Left lung (tissue), 14 donors: ENCODE measurements at places on chromosomes 16 and 17. TPM values are rescaled to one million over a fixed set of nuclear protein-coding genes. Genes with fewer than 3 reads are reported as not detected.
A peak's percentile ranks its signal among the peaks of the same experiment; 100 is the strongest.

Gene MON1B
- polyA plus RNA-seq, result 23.0 TPM

Gene KRT16
- polyA plus RNA-seq, result not detected

DNA sequence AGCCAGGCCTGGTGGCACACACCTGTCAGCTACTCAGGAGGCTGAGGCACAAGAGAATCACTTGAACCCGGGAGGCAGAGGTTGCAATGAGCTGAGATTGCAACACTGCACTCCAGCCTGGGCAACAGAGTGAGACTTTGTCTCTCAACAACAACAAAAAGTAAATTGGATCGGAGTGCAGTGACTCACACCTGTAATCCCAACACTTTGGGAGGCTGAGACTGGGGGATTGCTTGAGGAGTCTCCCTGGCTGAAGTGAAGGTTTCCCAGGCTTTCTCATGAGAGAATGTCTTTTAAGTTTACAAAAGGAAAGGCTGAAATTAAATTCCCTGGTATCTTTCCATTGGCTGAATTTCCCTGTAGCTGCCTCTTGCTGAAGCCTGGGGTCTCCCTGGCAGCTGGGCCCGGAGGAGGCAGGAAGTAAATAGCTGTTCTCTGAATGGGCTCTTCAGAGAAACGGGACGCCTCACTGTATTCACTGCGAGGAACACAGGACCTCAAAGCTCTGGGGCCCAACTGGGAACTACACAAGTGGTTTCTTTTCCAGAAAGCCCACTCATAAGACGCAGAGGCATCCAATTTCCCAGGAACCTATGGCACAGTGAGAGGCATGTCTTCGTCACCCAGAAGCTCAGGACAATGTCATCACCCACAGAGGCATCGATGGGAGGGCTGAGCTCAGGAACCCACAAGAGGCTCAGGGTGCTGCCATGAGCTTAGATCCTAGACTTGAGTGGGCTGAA is 77.4 kb upstream of the SMURF2 start:
- DNase-seq, result no peak

- DNase-seq, result no peak
These were observed 48.1 kb upstream of the SIAH1 start for GRCh38 chr16:48433116-48433849.

- no peak for DNase-seq
These were observed 860.4 kb upstream of the SOX9 start for GRCh38 chr17:71260366-71260940.

- no peak for DNase-seq
These were observed 12.9 kb downstream of the ENPP7 start for GRCh38 chr17:79743614-79744013.

DNA sequence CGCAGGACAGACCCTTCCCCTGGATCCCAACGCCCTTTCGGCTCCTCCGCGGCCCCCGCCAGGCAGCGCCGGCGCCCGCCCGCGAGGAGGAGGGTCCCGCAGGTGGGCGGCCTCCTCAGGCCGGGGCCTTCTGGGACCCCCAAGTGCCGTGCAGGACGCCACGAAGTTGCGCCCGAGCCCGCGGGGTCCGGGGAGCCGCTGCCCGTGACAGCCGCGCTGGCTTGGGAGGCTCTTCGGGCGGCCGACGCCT is 504 bp downstream of the ERN1 start:
- DNase-seq, result no peak

DNA sequence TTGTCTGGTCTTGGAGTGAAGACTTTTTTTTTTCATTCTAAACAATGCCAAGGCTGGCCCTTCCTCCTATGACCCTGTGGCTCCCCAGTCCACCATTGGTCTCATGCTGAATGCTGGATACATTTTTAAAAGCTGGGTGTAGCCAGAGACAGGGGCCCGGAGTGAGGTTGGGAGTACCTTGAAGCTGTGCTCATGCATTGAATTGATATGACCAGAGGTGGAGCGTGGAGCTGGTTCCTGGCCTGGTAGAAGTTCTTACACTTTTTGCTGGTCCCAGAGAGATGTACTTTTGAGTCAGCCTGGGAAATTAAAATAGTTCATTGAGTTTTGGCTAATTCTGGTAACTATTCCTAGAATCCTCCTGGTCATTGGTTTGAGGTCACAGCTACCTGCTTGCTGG is 83.6 kb downstream of the CMIP start:
- no peak for DNase-seq

- DNase-seq, result no peak
These were observed 14.5 kb downstream of the IL34 start for GRCh38 chr16:70660672-70661350.

DNA sequence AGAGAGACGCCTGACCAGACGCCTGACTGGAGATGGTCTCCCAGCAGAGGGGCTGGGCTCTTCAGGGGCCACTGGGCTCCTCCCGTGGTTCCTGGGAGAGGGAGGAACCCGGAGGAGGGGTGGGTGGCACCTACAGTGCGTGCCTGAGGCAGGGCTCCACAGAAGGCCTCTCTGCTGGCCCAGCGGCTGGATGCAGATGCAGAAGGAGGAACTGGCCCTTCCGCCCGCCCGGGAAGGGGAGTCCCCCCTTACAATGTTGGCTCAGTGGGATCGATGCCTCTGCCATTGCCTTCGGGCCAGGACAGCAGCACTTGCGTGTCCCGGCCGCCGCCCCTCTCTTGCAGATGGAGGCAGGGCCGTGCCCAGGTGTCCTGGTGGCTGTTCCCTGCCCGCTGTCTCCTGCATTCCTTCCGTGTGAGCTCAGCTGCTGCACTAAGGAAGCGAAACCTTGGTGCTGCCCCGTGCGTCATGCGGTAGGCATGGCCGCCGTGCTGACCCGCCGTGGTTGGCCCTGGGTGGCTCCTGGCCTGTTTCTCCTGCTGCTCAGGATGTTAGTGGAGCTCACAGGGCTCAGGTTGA is 15.1 kb downstream of the BAIAP2 start:
- peak; percentile 77 for DNase-seq

DNA sequence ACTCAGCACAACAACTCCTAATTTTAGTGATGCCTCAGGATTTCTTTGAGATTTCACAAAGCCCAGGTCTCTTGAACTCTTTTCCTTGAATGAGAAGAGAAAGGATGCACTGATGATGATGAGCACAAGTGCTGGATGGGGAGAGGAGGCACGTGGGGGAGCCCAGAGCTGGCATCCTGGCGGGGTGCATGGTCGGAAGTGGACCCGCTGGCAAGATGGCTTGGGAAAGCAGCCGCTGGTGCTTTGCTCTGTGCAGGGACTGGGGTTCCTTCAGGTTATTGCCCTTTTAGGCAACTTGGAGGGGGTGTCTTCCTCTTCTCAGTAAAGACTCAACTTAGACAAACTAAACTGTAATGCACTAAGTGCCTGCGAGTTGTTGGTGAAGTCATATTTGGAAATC is 22.3 kb downstream of the CALB2 start:
- DNase-seq, result no peak

GRCh38 chr17:72063262-72063661 is 57.6 kb upstream of the SOX9 start:
- no peak for DNase-seq

DNA sequence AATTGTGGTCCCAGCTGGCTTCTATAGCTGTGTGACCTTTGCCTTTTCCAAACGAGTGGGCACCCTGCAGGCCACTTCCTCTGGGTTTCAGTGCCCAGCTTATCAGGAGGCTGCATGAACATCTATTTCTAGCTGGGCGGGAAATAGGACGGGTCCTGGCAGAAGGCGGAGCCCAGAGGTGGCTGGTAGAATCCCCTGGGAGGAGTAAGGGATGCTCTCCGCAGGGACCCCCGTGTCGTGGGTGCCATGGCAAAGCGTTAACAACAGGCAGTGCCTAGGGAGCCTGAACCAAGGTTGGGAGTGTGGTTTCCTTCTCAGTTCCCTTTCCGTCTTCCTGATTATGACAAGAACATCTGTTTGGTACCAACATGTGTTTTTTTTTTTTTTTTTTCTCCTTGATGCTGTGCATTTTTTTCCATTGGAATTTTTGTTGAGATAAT is 58.2 kb downstream of the PLCG2 start:
- no peak for DNase-seq

DNA sequence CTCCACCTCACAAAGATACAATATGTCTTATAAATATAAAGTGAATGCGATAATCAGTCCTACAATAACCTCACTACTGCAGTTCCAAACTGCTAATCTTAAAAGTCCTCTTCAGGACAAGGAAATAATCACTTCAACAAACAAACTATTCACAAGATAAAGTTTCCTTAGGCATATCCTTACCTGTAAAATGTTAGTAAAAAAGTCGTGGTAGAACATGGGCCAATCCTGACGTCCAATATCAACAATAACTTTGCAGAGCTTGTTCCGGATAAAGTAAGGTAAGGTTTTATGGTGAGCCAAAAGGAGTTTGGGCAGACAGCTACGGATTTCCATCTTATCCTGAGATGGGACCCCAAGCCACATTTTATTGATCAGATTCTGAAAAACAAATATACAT is 36.0 kb downstream of the XPO6 start:
- DNase-seq, result no peak

GRCh38 chr17:6603744-6604325 is 36.7 kb downstream of the KIAA0753 start:
- DNase-seq, result peak; percentile 40

- DNase-seq, result no peak
These were observed 21.4 kb downstream of the CCDC102A start for GRCh38 chr16:57514791-57515600.

DNA sequence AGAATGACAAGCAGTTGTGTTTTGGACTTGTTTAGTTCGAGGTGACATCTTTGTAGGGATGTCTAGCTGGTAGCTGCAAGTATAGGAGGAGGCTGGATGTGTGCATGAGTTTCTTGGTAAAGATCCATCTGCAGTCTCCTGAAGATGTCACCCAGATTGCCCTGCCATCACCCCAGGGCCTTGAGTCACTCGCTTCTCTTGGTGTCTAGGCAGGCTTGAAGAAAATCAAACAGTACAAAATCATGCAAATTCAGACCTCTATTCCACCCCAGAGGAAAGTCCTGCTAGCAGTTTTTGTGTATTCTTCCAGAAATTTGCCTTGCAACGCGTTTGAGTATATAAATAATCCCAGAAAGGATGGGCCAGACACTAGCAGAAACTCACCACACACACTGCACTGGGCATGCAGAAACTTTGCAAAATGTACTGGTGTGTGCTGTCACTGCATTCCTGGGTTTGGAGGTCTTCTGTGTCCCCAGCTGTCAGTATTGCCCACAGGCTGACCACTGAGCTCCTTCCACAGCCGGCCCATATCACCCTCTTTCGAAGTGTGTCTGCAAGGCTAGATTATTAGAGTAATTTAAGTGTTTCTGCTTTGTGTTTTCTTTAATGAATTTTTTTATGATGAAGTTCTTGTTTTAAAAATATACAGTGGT is 51.5 kb downstream of the TENT4B start:
- no peak for DNase-seq

DNA sequence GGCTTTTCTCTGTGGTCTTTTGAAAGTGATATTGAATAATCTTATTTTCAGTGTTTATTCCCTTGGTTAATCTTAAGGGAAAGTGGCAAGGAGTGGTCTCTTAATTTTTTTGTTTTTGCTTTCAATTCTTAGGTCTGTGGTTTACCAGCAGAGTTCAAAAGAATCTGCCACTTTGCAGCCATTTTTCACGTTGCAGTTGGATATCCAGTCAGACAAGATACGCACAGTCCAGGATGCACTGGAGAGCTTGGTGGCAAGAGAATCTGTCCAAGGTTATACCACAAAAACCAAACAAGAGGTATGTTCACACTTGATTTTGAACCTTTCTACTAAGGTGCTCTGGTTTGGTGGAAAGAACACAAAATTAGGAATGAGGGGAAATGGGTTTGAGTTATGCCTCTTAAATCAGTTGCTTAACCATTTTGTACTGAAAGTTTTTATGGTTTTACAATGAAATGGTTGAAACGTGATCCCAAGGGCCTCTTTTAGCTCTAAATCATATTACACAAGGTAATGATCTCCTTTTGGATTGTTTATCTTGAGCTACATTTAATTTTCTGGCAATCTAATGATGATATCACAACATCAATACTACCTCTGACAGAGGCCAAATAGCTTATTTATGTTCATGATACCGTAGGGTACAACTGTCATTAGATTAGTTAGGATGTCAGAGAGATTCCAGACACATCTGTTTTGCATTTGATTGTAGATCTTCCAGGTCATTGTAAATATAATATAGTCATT is 51.6 kb upstream of the CRISPLD2 start:
- DNase-seq, result no peak

GRCh38 chr17:56393156-56393555 is 200.3 kb upstream of the NOG start:
- no peak for DNase-seq

DNA sequence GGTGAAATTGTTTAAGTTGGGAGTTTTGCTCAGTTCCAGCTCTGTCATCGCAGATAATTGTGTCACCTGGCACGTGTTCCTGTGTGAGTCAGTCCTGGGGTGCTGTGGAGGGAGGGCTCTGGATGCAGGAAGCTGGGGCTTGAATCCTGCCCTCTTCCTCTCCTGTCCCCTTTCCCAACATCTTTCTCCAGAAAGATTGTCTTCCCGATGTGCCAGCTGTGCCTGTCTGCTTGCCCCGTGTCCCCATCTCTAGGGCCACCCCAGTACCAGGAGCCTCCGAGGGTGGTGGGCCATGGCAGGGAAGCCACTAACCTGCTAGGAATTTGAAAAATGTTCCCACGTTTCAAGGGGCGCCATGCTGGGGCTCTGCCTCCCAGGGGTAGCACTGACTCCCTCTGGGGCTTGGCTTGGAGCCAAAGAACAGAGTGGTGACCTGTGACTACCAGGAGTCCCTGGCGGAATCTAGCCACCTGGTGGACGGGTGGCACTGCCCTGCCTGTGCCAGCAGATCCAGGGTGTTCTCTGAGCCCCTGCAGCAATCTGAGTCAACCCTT is 198.1 kb downstream of the ENGASE start:
- DNase-seq, result no peak

DNA sequence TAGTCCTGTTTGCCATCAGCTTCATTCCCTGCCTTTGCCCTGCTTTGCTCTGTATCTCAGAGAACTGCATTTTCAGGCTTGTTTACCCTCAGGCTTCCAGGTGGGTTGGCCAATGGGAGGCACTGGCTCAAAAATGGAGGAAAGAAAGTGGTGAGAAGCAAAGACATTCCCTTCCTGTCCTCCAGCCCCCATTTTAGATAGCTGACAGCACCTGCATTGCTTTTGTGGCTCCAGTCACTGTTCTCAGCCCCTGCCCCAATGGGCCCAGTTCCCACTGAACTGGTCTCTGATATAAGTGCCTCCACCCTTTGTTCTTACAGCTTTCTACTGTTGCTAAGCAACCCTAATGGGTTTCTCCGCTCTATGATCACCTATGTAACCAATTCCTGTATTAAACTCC is 19.4 kb upstream of the SDK2 start:
- no peak for DNase-seq

- DNase-seq, result peak; percentile 46
These were observed 111.7 kb downstream of the MAP2K6 start for GRCh38 chr17:69525920-69526841.
